ENCODE measurements at places on chromosomes 7 and 10. TPM values are rescaled to one million over a fixed set of nuclear protein-coding genes. Genes with fewer than 3 reads are reported as not detected.

Gene UNCX
- not detected for total RNA-seq

Gene MYH16
- not detected for total RNA-seq

Gene TMEM196
- total RNA-seq: not detected

Gene ACTL6B
- total RNA-seq: not detected

Gene RNF133
- not detected for total RNA-seq

Gene WDFY4
- total RNA-seq: 0.20 TPM

Gene ACBD7
- 1.2 TPM for total RNA-seq

Gene KLLN
- total RNA-seq: 1.1 TPM

Gene WNT8B
- not detected for total RNA-seq

Gene TEX36
- total RNA-seq: not detected

Gene SKIDA1
- 0.35 TPM for total RNA-seq

Gene SLC26A3
- total RNA-seq: not detected

Gene CACNB2
- not detected for total RNA-seq

Gene FKBP6
- not detected for total RNA-seq

Gene VIPR2
- 0.15 TPM for total RNA-seq

Gene SVOPL
- not detected for total RNA-seq

Gene PNLIPRP3
- total RNA-seq: not detected

Gene CCL24
- total RNA-seq: not detected

Gene ZNF107
- 13.5 TPM for total RNA-seq

Gene TUBAL3
- total RNA-seq: not detected

Gene LDB3
- 0.07 TPM for total RNA-seq

Gene TYSND1
- 16.3 TPM for total RNA-seq

Data from CD8-positive, alpha-beta memory T cell (primary cell).